Glutamatergic neuron (in vitro differentiated cells): ENCODE measurements at places on chromosomes 12 and 14.

GRCh38 chr12:48349471-48349870 is 1.2 kb downstream of the ZNF641 start:
- DNase-seq, result no peak

DNA sequence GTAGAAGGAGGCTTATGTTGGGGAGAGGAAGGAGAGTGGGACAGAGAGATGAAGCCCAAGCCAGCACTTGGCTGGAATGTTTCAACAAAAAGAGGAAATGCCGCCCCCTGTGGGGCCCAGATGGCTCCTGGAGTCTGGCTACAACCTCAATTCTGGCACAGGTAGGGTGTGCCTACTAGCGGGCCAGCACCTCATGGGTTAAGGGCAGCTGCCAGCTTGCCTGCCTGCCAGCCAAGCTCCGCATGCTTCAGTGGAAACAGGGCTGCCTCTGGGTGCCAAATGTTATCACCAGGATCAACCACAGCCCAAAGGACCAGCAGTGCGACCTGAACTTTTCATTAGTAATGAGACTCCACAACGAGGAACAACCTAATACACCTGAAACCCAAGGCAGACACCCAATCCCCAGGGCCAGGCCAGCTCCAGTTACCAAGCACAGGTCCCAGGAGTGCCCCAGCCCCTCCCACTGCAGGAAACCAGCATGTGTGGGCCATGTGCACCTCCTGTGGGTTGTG is 11.3 kb downstream of the RAB15 start:
- DNase-seq, result no peak

DNA sequence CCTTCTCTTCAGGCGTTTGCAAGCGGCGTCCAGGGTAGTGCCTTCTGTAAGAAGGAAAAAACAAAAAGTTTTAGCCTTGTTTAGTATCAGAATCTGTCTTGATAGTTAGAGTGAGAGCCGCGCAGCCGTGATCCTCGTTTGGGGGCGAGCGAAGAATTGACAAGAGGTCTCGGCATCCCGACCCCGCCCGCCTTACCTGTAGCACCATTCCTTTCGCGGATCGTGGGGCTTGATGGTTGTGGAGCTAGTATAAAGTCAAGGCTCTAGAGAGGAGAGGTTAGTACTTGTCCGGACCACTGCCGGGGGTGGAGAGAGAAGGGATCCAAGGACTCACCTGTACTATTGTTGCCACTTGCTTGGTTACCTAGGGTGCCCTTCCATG is 494 bp downstream of the TMTC3 start:
- peak; percentile 28 for DNase-seq

DNA sequence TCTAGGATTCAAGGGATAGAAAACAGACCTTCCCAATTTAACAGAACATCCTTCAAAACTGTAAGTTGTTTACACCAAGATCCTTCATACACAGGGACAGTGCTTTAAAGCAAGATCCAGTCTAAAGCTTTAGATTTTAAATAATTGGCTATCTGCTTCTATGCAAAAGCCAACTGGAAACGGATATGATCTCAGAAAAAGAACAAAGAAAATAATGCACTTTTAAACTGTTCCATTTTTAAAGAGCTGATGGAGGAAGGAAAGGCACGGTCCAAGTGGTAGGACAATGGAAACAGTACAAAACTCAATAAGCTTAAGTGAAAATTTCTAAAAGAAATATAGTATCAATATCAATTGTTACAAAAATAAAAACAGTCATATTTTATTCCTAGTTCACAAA is 27.7 kb downstream of the LRP6 start:
- no peak for DNase-seq
